Cerebellar nuclear complex (tissue), 1 donor: ENCODE measurements at places on chromosomes 4 and X.

- no peak for DNase-seq
Measured at GRCh38 chr4:126956184-126956897, 676.4 kb upstream of the INTU start.

GRCh38 chr4:92634882-92635281 is 331.1 kb downstream of the GRID2 start:
- DNase-seq, result no peak

- DNase-seq, result no peak
Measured at GRCh38 chr4:87321888-87322287, 794 bp downstream of the HSD17B13 start.

DNA sequence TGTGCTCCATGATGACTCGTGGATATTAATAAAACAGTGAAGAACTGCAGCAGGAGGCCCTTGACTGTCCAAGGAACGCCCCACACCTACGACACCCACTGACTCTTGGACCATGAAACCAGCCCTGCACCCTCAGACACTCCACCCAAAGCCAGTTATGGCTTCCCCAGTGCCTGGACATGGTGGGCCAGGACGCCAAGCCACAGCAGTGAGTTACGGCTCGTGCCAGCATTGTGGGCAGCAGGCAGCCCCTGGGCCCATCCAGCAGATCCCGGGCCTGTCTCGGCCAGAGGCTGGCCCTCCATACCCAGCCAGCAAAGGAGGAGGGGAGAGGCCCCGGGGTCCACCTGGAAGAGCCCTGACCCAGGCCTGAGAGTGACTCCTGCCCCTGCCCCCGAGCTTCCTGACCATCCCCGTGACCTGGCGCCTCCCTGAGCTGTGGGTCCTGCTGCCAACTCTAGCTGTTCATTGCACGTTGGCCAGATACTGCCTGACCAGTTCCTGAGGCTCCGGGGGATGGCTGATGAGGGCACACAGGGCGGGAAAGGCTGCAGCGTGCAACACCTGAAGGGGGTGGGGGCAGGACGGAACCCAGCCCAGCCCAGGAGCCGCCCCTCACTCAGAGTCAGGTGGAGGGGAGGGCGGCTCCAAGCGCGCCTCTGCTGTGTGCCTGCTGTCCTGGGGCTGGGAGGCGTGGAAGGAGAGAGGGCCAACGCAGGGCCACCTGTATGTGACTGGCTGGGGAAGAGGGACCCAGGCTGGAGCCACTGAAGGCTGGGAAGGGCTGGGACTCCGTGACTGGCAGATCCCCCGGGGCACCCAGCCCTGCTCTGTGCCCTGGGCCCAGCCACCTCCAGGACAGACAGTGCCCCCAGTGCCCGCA is 739 bp downstream of the SLC49A3 start:
- no peak for DNase-seq
